Activated CD8-positive, alpha-beta T cell treated with anti-CD3 and anti-CD28 coated beads for 36 hours (primary cell): ENCODE measurements at places on chromosomes 5 and 9. TPM values are rescaled to one million over a fixed set of nuclear protein-coding genes. Genes with fewer than 3 reads are reported as not detected.

DNA sequence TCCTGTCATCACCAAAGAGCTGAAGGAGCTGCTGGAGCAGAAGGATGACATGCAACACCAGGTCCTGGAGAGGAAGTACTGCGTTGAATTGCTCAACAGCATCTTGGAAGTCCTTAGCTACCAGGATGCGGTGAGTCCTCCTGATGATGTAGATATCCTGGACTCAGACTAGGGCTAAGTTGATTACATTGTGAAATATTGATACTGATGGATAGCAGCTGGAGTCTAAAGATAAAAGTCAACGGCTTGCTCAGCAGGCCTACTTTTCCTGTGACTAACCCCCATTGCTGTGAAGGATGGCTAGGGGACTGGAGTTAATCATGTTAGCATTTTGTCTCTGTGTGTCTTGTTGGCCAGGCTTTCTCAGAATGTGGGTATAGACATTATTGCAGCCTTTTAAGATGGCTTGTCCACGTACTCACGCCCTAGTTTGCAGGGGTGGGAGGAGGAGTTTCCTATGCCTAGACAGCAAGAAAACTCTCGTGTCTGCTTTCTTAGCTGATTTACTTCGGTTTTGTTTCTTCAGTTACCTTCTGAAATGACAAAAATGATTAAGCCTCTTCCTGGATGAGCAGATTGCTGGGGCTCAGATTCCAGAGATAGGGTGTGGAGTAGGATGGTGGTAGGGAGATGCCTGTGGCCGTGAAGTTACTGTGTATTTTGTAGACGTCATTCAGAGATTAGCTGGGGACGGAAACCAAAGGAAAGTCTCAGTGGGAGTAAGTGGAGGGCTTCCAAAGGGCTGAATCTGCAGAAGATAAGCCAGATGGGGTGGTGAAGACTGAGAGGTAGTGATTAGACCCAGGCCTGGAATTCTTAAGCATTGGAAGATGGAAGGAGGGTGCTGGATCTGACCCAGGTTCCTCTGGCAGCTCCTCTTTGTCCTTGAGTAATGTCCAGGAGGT is 166.3 kb downstream of the DOCK2 start:
- DNase-seq, result no peak

The PKD2L2 gene
- not detected for total RNA-seq

DNA sequence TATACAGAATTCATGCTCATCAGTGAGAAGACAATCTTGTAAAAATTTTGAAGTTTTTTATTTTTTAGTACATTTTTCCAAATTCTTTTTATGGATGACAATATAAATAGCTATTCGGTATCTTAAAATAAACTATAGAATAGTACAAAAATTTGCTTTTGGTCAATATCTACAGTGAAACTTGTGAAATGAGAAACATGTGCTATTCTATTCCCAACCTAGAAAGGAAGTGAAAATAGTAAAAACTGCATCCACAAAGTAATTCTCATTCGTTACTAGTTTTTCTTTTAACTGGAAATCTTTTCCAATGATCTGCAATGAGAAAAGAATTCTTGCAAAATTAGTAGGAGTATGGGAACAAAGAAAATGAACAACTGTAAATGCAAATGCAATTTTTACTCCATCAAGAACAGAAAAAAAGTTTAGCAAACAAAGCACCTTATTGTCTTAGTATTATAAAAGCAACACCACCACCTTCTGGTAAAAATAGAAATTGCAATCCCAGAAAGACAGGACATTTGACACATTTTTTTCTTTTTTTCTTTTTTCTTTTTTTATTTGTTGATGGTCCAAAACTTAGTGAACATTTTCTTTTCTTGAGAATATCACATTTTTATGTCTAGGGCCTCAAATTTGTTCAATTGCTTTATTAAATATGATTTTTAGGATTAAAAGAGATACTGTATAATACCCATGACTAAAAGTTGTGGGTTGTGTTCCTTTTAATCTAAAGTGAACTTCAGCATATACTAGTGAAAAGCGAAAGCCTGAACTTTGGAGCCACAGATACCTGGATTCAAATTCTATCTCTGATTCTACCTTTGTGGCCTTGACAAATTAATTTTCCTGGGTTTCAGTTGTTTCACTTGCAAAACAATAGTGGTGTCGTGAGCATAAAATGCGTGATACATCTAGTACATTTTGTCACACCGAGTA is 72.3 kb downstream of the SLCO4C1 start:
- no peak for DNase-seq

DNA sequence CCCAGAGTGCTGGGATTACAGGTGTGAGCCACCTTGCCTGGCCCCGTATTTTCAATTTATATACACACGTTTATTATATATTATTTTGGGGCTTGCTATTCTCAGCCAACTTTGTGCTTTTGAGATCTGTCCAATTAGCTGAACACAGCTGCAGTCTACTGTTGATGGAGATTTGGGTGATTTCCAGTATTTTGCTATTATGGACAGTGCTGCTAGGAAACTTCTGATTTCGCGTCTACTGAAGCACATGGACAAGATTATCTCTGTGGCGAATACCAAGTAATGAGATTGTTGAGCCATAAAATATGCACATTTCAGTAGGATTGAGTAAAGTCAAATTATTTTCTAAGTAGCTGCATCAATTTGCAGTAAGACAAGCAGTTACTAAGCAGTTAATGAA is 1731.2 kb upstream of the CDH6 start:
- no peak for DNase-seq

- DNase-seq, result no peak
Measured at GRCh38 chr5:133082128-133082527, 30.3 kb downstream of the HSPA4 start.

GRCh38 chr5:139014726-139015125 is 139.6 kb upstream of the LRRTM2 start:
- DNase-seq, result no peak

GRCh38 chr5:96816411-96816939 is 8.7 kb upstream of the ERAP1 start:
- peak; percentile 84 for DNase-seq

GRCh38 chr9:107269681-107270080 is 13.4 kb upstream of the RAD23B start:
- DNase-seq, result no peak

DNA sequence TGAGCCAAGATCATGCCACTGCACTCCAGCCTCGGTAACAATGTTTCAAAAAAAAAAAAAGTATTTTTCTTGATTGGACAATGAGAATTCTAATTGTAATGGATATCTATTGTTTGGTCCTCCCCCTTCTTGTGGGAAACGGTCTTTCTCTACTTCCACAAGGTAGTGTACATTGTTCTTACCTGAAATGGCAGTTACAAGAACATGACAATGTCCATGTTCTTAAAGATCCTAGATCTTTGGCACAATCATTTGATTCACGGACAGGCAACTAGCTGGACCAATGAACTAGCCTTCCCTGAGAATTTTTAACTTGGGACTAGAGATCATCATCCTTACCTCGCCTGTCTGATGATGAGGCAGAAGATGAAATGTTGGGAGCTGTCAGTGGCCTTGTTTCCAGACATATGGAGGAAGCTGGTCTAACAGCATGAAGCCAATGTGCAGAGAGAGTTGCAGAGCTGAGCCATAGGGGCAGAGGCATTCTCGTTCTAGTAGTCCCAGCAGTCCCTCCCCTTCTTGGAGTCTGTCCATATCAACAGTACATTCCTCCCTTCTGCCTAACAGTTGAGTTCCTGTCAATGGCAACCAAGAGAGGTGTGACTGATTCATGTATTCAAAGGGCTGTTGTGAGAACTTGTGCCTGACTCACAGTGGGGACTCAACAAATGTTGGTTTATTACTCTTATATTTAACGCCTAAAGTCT is 2.1 kb upstream of the MARCHF6 start:
- DNase-seq, result no peak

GRCh38 chr5:157167214-157167621 is 1.2 kb upstream of the GARIN3 start:
- DNase-seq, result peak; percentile 41

DNA sequence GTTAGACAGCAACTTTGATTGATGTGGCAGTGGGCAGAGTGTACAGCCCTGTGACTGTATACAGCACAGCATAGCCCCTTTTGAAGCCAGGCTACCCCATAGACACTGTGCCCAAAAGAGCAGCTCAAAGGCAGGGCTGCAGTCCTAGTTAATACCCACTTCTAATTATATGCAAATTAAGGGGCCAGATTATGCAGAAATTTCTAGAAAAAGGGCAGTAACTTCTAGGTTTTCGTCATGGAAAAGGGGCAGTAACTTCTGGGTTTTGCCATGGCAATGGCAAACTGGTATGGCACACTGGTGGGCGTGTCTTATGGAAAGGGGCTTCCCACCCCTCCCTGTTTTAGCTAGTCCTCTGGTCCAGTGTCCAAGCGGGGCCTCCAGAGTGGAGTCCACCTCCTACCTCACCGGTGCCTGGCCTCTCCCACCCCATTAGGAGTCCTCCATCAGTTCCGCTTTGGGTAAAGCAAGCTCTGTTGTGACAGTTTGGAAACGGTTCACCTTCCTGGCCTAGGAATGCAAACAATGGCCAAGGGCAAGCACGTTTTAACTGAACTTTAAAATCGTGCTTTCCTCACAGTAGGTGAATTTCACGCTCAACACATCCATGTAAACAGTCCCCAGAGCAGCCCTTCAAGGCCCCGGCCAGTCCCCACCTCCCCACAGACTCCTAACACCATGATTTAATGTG is 5.6 kb downstream of the ADAMTS13 start:
- DNase-seq, result no peak

- DNase-seq, result peak; percentile 16
Measured at GRCh38 chr9:306907-307306, 92.2 kb downstream of the DOCK8 start.

DNA sequence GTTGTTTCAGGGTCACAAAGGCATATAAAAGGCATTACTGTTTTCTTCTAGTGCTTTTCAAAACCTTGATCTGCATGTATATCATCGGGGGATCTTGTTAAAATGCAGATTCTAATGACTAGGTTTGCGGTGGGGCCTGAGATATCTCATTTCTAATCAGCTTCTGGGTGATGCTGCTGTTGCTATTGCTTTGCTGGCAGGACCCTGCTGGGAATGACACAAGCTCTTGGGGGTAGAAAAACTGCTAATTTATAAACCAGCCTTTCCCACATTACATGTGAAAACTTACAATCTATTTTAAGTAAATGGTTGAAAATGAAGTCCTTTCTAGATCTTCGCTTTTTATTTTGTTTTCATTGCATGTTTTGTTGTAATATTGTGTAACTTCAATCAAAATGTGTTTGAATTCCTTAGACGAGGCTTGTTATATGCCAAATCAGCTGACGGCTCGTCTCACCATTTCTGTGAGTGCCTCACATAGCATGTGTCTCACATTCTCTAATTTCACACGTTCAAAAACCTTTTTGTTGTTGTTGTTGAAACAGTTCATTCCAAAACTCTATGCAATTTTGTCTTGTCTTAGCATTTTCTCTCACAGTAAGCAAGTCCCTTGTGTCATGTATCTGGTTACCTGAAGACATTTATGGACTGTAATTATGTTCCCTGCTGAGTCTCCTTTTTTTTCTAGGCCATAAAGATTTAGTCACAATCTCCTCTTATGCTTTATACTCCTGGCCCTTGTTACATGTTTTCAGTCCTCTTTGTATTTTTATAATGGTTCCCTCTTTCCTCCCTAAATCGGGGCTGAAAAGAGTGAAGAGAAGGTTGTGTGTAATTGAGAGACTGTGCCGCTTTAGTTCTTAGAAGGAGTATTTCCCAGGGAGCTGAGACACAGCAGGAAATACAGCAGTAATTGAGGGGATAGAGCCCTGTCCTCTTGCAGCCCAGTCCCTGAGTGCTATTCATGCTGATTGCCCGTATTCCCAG is 521.0 kb upstream of the SEMA6A start:
- DNase-seq, result no peak

The CCDC192 gene
- total RNA-seq, result not detected

- DNase-seq, result no peak
Measured at GRCh38 chr5:84383816-84384603, 670 bp downstream of the EDIL3 start.

The PITX1 gene
- total RNA-seq, result 0.20 TPM
